Eye (tissue), 1 donor: ENCODE measurements at places on chromosomes 1 and 21.

- no peak for DNase-seq
These were observed 83.9 kb upstream of the KCNE2 start for GRCh38 chr21:34279883-34280282.

DNA sequence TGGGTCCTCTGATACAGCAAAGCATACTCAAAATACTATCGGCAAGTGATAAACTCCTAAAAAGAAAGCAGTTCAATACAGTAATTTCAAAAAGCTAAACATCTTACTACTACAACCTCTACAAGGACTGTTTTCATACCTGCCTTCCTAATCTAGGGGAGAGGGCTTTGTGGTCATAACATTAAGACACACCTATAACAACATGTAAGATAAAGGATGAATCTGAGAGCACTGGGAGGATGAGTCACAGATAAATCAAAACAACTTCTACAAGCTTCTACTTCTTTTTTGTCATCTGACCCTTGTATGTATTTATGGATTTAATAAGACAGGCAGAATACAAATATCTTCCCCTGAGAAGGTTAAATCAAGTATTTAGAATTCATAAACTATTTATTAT lies 40.0 kb downstream of the LTN1 start:
- DNase-seq = no peak

GRCh38 chr1:91813813-91814212 lies 72.1 kb downstream of the TGFBR3 start:
- DNase-seq = no peak

GRCh38 chr1:159935719-159936272 lies 9.6 kb downstream of the IGSF9 start:
- no peak for DNase-seq

DNA sequence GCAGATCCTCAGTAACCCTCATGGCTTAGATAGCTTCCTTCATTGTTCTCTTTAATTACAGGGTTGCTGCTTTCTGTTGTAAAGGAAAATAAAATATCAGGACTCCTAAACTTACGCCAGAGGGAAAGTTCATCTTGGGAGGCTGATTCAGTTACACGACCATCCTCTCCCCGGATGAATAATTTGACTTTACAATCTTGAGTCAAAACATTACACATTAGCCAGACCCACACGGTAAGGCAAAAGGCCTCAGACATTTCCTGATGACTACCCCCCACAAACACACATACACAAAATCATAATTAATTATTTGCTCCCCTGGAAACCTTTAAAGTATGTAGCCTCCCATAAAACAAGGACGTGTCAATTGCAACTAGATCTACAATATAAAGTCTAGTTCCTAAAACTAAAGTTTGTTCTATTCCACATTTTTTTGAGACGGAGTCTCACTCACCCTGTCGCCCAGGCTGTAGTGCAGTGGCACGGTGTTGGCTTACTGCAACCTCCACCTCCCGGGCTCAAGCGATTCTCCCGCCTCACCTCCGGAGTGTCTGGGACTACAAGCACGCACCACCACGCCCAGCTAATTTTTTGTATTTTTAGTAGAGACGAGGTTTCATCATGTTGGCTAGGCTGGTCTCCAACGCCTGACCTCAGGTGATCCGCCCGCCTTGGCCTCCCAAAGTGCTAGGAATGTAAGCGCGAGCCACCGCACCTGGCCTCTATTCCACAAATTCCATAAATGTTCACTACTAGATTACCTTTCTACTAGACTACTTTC lies 830 bp upstream of the PRDX1 start:
- no peak for DNase-seq

DNA sequence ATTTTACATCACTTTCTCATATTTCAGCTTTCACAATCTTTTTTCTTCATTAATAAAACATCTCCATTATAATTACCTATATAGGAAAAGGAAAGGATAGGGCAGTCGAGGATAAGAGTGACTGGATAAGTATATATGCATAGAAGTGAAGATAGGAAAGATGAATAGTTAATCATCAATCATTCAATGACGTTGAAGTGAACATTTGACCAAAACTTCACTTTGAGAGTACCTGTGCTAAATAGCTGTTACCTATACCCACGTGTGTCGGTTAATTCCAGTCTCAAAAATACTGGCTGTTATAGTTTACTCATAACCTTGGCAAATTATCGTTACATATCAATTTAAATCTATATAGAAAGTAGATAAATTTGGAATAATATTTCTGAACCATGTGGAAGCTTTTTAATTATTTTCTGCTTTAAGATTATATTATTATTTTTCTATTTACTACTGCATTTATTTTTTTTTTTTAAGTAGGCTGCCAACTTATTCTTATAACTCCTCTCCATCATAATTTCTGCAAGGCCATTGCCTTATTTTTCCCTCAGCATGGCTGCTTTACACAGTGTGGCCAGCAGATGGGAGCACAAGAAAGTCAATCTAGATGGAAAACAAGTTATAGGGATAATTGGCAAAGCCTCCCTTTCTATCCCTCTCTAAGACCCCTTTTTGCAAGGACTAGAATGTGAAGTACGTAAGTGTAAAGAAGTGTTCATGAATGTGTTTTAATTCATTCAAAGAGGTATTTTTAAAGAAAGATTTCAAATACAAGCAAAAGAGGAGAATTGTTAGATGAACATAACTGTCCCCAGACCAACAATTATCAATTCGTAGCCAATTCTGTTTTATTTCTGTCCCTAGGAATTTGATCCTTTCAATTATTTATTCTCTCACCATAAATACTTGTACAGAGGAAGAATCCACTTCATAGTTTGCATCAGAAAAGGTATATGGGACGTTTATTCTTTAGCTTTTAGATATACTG lies 290.4 kb downstream of the KCNT2 start:
- peak; percentile 73 for DNase-seq

GRCh38 chr1:33182896-33183295 lies 1.1 kb upstream of the TRIM62 start:
- no peak for DNase-seq

DNA sequence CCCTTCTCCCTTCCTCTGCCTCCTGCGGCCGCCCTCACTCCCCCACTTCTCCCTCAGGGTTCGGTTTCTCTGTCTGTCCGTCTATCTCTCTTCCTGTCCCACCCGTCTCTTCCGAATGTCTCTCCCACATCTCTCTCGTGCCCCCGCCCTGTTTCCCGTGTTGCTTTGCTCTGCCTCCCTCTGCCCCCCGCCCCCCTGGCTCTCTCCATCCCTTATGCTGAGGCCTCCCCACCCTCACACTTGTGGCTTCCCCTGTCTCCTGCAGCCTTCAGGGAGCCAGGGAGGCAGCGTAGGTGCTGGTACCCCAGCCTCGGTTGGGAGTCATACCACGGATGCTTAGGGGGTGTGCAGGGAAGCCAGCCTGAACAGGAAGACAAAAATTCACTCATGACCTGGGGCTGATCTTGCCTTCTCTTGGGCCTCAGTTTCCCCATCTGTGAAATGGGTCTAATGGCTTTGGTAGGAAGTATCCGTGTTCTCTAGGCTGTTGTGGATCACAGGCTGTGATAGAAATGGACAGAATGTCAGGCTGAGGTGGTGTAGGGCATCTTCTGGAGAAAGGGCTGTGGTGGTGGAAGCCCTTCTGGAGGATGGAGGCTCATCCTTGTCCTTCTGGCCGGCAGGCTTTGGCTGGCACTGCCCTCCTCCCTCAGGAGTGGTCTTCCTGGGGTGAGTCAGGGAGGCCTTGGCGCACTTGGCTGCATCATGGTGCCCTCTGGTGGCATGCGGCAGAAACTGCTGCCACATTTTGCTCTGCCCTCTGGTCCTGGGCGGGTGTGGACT lies 55.5 kb downstream of the FOXO6 start:
- DNase-seq = peak; percentile 88

GRCh38 chr1:24545662-24546061 lies 10.2 kb upstream of the NCMAP start:
- no peak for DNase-seq

DNA sequence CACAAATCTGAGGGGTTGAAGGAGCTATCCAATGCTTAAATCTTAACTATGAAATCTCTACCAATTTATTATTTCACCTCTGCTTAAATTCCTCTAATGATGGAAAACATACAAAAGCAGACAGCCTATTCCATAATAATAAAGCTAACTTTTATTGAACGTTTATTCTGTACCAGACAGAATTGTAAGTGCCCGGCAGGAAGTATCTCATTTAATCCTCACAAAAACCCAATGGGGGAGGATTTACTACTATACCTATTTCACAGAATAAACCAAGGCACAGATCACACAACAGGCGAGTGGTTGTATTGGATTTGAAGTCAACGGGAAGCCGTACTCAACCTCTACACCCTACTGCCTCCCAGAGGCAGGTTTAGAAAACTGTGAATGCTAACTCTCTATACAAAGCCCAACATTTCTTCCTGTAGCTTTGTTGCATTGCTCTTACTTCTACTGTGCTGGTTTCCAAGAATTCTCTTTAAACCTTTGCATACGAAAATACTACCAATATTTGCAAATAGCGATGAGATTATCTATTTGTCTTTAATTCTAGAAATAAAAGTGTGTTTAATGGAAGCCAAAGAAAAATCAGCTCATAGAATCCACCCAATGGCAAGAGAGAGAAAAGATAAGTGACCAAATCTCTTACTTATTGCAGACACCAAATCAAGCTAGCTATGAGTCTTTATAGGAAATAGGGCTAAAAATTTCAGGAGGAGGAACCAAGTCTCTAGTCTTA lies 33.5 kb upstream of the C1orf53 start:
- DNase-seq = peak; percentile 17

DNA sequence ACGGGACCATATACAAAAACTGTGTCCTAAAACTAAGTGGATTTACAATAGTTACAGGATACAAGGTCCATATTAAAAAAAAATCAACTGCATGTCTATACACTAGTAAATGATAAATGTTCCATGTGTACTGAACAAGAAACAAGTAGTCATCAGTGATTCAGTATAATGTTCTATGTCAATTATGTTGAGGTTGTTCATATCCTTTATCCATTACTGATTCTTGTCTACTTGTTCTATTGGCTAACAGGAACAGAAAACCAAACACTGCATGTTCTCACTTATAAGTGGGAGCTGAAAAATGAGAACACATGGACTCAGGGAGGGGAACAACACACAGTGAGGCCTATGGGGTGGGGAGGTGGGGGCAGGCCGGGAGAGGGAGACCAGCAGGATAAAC lies 90.5 kb downstream of the CDC42BPA start:
- no peak for DNase-seq

GRCh38 chr1:96259399-96259798 lies 462.2 kb upstream of the PTBP2 start:
- DNase-seq = peak; percentile 37

DNA sequence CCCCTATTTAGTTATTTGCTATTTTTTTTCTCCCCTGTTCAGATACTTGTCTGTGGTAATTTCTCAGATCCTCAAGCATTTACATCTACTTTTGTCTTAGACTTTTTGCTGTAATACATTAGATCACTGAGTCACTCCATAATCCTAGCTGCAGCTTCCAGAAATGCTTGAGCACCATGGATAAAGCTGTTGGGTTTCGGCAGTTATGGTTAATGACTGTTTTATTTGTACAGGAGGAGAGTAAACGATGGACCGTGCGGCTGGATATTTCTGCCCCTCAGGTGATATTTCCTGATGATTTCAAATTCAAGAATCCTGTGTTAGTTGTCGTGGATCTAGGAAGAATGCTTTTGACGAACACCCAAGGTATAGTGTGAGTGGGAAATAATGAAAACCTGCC lies 42.9 kb downstream of the VPS13D start:
- DNase-seq = no peak

GRCh38 chr1:87058343-87058649 lies 143.9 kb downstream of the HS2ST1 start:
- no peak for DNase-seq

DNA sequence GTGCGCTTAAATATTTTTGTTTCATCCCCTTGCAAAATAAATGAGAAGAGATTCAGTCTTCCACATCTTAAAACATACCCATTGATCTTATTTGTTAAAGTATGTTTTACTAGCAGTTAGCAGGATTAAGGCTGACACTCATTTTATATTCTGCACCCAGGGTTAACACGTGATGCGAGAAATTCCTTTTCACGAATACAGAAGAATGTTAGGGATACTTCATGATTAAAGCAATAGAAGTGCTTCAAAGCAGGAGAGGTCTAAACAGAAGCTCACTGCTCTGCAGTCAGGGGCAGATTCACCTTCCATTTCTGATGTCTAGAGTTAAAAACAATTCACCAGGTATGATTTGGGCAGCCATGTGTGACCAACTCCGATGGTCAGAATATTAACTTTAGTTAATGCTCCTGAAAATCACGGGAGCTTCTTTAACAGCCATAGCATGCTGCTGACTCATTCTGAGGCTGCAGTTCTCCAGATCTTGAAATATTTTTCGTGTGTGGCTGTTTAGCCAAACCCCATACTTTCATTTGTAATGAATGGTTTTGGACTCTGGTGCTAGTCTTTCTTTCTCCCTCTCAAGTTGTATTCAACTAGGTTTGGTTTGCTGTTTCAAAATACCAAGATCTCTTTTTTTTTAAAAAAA lies 19.7 kb downstream of the BCAR3 start:
- no peak for DNase-seq

- peak; percentile 72 for DNase-seq
These were observed 55.8 kb downstream of the NAV1 start for GRCh38 chr1:201594575-201595245.

GRCh38 chr1:234871710-234872271 lies 256.8 kb downstream of the TOMM20 start:
- no peak for DNase-seq

DNA sequence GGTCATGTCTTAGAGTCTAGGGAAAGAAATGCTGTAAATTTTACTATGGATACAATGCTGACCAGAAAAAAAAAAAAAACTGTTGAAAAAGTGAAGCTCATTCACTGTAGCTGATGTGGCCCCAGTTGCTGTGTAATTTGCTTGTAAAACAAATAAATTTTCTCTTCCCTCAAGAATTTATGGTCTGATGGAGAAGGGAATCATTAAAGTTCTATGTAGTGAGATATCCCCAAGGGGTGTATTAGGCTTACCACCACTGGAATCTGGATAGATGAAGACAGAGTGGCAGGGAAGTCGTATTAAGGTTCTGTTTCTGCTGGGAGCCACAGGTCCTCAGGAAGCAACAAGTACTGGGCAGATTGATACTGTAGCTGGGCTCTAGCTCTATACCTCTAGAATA lies 860.0 kb downstream of the LTN1 start:
- no peak for DNase-seq

DNA sequence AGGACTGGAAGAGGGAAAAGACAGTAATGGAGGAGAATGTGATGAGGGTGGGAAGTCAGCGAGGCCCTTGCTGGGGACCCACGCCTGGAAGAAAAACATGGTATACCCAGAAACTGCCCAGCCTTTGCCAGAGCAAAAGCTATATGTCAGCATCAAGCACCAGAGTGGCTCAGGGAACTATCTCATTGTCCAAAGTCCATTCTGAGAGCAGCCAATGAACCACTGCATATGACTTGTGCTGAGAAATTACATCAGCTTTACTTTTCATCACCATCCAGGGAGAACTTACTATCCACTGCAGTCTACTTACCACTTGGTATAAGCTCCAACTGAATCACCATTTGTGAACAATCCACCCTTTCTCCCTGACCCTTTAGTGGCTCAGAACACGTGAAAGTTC lies 148.1 kb downstream of the TTLL7 start:
- DNase-seq = no peak

- no peak for DNase-seq
These were observed 179.9 kb downstream of the FASLG start for GRCh38 chr1:172838680-172839313.
